ENCODE measurements at places on chromosomes 1 and 21.

DNA sequence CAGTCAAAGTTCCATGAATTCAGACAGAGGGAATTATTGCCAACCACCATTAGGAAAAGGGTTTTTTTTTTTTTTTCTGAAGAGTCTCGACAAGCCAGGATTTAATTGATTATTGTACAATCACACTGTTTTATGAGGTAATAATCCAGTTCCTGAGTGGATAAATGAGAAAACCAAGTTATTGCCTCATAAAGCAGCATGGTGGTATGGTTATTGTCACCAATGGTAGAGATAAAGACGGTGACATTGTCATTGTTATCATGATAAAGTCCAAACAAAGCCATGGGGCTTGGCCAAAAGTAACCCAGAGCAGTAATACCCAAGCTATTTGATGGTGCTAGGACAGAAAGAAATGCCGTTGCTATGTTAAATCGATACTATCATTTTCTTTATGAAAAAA, 232.8 kb downstream of the USH2A start:
- no peak for DNase-seq

DNA sequence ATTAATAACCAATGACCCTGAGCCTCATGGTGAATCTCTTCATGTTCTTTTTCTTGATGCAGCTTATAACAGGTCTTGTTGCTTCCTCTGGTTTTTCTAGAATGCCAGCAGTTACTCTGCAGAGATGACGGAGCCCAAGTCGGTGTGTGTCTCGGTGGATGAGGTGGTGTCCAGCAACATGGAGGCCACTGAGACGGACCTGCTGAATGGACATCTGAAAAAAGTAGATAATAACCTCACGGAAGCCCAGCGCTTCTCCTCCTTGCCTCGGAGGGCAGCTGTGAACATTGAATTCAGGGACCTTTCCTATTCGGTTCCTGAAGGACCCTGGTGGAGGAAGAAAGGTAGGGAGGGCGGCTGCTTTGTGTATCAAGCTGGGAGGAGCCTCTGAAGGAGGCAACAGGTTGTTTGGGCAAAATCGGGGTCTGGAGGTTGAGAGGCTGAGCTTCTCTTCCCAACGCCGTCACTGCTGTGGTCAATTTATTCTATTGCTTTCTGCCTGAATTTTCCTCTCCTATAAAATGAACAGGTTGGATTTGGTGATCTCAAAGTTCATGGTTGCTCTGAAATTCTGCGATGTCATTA, 6.7 kb downstream of the ABCG1 start:
- no peak for DNase-seq

- DNase-seq: no peak
Observed at GRCh38 chr1:228884196-228884595, 148.9 kb downstream of the RHOU start.

GRCh38 chr1:210214573-210215409, 17.8 kb upstream of the SERTAD4 start:
- DNase-seq: no peak

DNA sequence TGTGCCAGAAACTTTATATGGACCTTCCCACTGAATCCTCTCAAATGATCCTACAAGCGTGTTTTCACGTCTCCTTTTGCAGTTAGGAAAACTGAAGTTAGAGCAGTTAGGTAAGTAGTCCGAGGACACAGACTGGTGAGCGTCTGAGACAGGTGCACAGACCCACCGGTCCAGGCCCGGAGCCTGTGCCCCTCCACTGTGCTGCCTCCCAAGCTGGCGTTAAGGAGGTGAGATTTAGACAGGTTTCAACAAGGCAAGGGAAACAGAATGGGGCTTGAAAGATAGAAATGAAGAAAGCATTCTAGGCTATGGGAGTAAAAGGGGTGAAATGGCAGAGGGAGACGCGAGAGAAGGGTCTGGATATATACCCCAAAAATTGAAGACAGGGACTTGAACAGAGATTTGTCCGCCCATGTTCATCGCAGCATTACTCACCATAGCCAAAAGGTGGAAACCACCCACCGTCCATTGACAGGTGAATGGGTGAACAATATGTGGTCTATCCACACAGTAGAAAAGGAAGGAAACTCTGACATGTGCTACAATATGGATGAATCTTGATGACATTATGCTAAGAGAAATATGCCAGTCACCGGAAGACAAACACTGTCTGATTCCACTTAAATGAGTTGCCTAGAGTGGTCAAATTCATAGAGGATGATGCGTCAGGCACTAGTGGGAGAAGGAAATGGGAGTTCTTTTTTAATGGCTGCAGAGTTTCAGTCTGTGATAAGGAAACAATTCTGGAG, 15.7 kb upstream of the PKP1 start:
- no peak for DNase-seq

DNA sequence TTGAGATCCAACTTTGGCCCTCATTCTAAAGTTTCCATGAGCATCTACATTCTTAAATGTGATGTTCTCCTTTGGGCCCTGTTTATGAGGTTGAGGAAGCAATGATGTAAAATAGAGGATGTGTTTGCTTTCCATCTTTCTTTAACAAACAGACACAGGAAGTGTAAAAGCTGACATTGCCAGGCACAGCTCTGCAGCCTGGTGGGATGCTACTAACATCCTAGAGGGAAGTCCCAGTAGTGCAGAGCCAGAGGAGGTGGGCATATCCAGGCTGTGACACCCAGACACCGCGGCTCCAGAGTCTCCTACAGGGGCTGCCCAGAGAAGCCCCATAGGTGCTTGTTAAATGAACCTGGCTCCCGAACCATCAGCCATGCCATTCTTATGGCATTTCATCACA, 16.2 kb downstream of the OLFML2B start:
- no peak for DNase-seq
